Activated naive CD4-positive, alpha-beta T cell (primary cell): ENCODE measurements at places on chromosomes 16 and 17.

GRCh38 chr16:66337463-66338188 is 28.9 kb upstream of the CDH5 start:
- no peak for DNase-seq

DNA sequence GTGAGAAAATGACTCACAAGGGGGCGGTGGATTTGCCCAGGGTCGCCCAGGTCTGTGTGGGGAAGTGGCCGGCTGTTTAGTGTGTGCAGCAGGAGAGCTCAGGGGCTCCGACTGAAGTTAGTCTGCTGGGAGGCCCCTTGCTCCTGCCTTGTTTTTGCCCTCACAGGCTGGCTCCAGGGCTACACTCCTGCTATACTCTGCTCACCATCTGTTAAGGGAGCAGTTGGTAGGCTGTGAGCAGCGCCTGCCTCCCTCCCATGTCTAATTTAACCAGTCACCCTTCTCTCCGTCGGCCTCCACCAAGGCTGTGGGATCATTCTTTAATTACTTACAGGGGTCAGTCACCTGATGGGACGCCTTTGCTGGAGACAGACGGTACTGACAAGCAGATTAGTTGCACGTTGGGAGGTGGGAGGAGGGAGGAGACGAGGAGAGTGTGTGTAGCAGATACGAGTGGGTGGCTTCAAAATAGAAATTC is 35.5 kb downstream of the KSR1 start:
- no peak for DNase-seq

- DNase-seq = no peak
These were observed 1.8 kb upstream of the MYADML2 start for GRCh38 chr17:81948635-81949378.

GRCh38 chr16:87076950-87077749 is 240.0 kb downstream of the C16orf95 start:
- DNase-seq = no peak

GRCh38 chr17:40533896-40534295 is 31.4 kb downstream of the CCR7 start:
- no peak for DNase-seq

DNA sequence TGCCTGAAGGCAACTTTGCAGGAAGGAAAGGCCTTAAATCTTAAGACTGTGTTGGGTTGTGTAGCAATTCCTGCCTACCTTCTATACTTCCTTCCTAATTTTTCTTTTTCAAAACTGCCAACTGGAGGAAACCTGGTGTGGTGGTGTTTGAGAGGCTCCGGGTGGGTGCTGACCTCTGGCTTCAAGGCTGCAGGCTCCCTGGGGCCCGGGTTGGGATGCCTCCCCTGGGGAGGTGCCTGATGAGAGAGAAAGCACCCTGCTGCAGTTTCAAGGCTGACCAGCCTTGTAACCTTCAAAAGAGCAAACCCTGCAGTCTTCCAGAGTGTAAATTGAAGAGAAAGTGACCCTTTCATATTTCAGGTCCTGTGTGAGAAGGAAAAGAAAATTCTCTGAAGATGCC is 55.9 kb downstream of the MSI2 start:
- DNase-seq = no peak

DNA sequence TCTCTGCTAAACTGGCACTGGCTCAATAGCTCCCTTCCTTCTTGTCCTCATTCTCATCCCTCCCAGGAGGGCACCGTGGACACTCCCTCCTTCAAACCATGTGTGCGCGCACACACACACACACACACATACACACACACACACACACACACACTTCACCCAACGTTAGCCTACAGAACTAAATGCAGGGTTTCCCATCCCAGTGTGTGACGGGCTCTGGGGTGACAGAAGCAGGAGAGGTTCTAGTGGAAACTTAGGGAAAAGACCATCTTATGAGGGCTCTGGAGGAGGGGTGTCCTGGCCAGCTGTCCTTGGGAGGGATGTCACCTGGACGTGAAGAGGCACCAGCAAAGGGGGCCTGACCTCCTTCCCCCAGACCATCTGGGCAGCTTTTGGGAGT is 19.7 kb downstream of the OSBPL7 start:
- DNase-seq = no peak

DNA sequence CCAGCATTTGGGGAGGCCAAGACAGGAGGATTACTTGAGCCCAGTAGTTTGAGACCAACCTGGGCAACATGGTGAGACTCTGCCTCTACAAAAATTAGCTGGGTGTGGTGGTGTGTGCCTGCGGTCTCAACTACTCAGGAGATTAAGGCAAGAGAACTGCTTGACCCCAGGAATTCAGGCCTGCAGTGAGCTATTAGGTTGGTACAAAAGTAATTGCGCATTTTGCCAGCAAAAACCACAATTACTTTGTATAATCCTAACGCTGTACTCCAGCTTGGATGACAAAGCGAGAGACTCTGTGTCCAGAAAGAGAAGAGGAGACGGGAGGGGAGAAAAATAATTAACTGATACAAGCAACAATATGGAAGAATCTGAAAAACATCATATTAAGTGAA is 32.7 kb downstream of the YWHAE start:
- DNase-seq = no peak
